ENCODE measurements at places on chromosomes 2 and 18.

DNA sequence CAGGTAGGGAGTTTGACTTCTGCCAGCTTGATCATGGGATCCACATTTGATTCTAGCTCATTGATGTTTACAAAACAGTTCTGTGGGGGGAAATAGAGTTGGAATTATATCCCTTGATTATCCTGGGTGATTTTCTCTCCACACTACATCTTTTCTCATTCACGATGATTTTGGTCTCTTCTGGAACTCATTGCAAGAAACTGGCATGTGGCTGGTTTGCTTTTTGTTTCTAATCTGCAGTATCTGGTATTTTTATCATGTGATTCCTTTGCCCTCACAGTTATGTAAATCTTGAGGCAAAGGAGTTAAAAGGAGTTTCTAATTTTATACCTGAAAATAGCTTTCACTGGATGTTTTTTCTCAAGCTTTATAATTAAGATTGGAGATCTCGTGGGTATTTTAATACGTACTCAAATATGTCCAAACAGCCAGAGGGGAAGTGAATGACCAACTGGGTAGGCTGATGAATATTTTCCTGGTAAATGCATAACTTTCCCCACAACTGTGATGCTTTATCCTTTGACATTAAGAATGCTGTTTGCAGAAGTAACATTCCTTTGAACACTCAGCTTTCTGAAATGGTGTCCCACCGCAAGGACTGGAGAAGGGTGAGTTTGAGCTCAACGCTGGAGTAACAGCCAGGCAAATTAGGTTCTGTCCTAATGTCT lies 502.9 kb upstream of the ZEB2 start:
- DNase-seq = no peak

- DNase-seq = peak; percentile 69
These were observed 32.3 kb downstream of the DNMT3A start for GRCh38 chr2:25309402-25309801.

- DNase-seq = no peak
These were observed 275.9 kb downstream of the CDH20 start for GRCh38 chr18:61609131-61609530.

DNA sequence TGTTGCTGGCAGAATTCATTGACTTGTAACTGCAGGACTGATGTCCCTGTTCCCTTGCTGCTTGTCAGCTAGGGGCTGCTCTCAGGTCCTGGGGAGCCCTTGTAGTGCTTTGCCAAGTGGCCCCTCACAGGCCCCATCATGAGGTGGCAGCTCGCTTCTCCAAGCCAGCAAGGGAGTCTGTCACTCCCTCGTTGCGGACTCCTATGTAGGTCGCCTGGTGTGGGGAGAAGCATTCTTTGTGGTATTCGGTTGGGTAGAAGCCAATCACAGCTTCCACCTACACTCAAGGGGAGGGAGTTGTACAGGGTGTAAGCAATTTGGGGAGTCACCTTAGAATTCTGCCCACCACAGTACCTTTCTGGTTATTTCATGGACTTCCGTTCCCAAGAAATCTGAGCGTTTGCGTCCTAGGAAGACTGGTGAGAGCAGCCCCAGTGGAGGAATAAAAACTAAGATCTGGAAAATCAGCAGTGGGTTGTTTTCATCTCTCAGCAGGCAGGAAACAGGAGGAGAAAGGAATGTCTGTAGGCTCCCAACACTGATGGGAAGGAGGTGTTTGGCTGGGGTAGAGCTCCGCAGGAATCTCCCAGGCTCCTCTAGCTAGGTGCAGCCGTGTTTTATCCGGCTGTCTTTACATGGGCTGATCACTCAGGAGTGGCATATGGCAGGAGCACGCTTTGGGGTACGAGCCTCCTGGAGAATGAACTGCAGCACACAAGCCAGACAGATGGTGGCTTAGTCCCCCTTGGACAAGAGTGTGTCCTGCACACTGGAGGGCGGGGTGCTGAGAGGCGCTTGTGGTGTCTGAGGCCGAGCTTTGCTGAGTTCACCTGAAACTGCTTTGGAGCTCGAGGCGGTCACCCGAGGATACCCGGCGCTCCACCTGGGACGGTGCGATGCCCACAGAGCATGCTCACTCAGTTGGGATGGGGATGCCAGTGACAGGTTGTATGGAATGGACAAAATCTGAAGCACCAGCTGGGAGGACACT lies 58.3 kb downstream of the LDLRAD4 start:
- DNase-seq = no peak

GRCh38 chr18:75735291-75735690 lies 307.8 kb upstream of the SMIM21 start:
- no peak for DNase-seq

DNA sequence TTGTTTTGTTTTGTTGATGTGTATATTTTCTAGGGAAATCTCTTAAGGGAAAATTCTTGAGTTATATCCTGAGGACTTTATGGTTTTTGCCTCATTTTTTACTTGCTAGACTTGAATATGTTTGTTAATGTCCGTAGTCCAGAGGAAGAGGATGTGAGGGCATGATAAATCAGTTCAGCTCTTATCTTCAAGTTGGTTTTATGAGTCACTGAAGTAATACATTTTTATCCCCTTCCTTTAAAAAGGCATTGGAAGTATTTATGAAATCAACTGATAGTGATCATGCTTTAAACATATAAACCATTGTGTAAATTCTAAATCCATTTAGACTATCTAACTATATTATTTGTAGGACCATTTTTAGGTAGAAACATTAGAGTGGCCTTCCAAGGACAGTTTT lies 43.9 kb upstream of the CYBRD1 start:
- no peak for DNase-seq

DNA sequence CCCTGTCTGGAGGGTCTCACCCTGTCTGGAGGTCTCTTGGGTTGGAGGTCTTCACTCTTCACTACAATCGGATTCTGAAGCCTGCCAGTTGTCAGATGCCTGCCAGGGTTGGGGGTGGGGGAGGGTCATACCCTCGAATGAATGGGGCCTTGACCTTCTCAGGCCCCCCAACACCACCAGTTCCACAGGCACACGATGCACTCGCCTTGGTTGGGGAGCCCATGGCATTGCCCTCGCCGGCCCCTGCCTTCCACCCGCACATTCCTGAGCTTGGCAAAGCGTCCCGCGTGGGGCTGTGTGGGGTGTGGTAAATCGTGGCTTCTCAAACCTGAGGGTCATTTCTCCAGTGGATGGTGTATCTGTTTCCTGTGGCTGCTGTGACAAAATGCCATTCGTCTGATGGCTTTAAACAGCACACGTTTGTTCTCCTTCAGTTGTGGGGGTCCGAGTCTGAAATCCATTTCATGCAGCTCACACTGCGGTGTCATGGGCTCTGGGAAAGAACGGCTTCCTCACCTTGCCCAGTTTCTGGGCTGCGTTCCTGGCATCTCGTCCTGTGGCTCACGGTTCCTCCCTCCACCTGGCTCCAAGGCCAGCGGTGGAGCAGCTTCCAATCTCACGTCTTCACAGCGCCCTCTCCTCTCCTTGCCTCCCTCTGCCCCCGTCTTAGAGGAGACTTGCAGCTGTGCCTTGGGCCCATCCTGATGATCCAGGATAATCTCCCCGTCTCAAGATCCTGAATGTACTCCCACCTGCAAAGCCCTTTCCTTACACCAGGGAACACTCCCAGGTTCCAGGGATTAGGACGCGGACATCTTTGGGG lies 38.0 kb upstream of the HPCAL1 start:
- DNase-seq = no peak

GRCh38 chr2:48050711-48051110 lies 144.4 kb upstream of the FBXO11 start:
- no peak for DNase-seq

All from activated naive CD8-positive, alpha-beta T cell treated with anti-CD3 and anti-CD28 coated beads for 36 hours (primary cell).